Nucleus accumbens (tissue), 56 donors: ENCODE measurements at places on chromosomes 3 and 15.

GRCh38 chr3:142628801-142629200, 32.6 kb downstream of the PLS1 start:
- no peak for DNase-seq

DNA sequence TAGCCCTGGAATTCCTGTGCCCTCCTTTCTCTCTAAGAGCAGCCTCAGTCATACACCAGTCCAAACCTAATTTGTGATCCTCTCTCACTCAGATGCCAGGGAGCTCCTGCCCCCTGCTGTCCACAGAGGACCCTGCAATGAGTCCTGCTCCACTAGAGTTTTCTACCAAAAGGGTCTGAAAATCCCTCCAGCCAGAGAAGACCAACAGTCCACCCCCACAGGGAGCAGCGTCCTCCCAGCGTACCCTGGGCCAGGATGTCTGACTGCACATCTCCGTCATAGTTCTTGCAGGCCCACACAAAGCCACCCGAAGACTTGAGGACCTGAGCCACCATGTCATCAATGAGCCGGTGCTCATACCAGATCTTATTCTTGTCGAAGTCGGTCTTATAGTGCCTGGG, 15.4 kb downstream of the IDH2 start:
- DNase-seq = no peak

GRCh38 chr15:99399061-99399460, 147.8 kb downstream of the LRRC28 start:
- no peak for DNase-seq

DNA sequence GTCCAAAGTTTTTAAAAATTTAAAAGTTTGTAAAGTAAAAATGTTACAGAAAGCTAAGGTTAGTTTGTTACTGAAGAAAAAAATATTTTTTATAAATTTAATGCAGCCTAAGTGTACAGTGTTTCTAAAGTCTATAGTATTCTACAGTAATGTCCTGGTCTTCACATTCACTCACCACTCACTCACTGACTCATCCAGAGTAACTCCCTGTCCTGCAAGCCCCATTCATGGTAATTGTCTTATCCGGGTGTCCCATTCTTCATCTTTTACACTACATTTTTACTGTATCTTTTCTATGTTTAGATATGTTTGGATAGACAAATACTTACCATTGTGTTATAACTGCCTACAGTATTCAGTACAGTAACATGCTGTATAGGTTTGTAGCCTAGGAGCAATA, 36.7 kb upstream of the ATP10A start:
- DNase-seq = no peak

- peak; percentile 26 for DNase-seq
Observed at GRCh38 chr15:63381301-63382204, at the start of gene CA12. Gene CA12 (minus strand): TSS chr15:63381846. CDS start chr15:63381720, 126 bp downstream.

DNA sequence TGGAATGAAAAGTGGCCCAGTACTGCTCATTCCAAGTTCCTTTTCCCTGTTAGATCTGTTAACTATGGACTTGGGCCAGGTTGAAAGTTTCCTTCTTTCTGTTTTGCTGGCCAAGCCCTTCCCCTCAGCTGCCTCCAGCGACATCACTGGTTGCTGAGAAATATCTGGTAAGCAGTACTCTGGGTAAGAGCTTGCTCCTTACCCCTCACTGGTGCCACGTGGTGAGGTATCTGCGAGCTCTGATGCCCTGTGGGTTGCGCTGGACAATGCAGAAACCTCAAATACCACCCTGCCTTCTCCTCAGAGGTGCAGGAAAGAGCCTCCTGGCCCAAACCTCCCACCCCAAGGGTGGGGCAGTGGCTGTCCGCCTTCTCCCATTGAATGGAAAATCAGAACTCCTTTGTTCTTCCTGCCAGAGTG, 42.9 kb upstream of the APH1B start:
- peak; percentile 7 for DNase-seq

DNA sequence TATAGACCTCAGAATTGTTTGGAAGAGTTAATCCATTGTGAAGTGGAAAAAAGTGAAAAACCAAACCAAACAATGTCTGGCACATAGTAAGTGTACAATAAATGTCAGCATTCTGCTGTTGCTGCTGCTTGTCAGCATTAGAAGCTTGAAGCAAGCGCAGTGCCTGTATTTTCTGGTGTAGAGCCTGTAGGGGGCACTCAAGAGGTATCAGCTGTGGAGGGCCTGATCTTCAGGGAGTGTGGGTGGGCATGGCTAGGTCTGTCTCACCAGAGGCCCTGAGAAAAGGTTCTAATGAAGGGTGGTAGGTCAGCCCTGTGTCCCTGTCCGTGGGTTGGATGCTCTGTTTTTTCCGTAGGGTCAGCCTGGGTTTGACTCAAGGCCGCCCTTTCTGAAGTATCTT, 3.6 kb downstream of the ADAMTSL3 start:
- DNase-seq = no peak

GRCh38 chr3:23629181-23629894, 176.4 kb upstream of the UBE2E1 start:
- DNase-seq = no peak

- no peak for DNase-seq
Observed at GRCh38 chr3:53733446-53733845, 112.8 kb downstream of the CHDH start.

GRCh38 chr3:146883288-146883687, 278.1 kb upstream of the PLSCR5 start:
- no peak for DNase-seq

- no peak for DNase-seq
Observed at GRCh38 chr15:70775160-70775559, 11.8 kb upstream of the UACA start.

GRCh38 chr3:113128386-113129015, 82.9 kb upstream of the BOC start:
- no peak for DNase-seq

DNA sequence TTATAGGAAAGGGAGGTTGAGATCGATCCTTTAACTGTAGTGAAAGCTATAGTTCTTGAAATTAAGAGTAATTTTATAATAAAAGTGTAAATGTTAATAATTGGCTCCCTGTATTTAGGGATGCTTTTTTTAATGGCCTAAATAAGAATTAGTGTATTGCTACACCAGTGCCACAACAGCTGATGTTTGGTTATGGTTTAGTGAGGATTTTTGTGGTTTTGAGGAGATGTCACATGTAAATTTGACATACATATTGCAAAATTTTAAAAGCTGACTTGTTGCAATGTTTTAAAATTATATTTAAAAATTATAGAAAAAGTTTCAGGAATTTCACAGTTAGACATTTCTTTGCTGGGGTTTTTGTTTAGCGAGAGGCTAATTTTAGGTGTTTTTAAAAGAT, 3.9 kb downstream of the TSC22D2 start:
- DNase-seq = no peak

GRCh38 chr3:171465763-171466162, 5.6 kb upstream of the TNIK start:
- no peak for DNase-seq

- DNase-seq = no peak
Observed at GRCh38 chr15:101499863-101500713, 10.6 kb upstream of the PCSK6 start.

DNA sequence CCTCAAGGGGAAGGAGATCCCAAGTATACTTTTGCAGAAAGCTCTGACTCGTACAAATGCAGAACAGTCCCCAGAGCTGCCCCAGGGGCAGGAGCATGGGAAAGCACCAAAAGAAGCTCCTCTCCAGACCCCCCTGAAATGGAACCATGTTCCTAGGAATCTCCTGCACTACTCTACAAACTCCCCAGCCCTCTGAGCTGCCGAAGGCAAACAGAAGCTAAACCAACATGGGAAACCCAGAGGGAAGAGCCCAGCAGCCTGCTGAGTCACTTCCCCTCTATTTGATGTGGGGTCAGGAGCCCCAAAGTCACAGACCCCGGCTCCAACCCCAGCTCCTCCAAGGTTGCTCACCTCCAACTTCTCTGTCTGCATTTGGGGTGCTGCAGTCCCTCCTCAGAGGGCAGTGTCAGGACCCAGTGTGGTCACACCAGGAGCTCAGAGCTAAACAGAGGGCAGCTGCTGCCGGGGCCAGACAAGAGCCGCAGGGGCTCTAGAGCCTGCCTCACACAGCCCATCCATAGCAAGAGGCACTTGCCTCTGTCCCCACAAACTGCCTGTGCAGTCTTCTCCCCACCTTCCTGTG, 3.8 kb upstream of the PLXNA1 start:
- DNase-seq = no peak

DNA sequence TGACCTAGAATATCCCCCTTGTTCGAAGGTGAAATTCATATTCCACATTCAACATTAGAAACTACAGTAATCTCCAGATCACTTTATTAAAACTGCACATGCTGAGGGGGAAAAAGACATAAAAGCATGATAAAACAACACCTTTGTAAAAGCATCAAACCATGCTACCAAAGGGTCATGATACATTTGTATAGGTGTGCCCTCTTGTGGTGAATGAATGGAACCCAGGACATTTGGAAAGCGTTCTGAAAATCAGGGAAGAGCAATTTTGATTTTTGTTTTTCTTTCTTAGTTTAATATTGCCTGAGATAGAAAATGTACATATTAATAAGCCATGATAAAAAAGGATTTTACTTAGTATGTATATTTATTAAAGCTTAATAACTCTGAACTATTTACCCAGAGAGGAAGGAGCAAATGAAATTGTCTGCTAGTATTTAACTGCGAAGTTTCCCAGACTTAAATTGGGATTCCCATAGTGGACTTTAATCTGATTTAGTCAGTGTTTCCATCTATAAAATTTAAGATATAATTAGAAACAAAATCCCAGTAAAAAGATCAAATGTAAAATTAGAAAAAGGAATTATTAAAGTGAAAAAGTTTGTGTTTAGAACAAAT, 105.8 kb upstream of the ARL6 start:
- no peak for DNase-seq

DNA sequence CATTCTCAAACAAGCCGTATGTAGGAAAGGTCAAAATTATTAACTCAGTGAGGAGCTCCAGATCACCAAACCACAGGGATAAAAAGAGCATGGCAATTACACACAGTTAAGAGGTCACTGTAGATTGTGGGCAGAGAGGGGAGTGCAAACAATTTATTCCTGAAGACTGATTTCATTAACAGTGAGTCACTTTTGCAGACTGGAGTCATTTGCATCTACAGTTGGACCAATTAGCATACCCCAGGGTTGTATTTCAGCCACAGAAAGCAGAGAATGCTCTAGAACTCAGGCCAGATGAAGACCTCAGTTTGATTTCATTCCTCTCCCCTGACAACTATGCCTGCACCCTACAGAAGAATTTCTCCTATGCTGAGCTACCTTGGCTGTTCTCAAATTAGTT, 40.1 kb downstream of the SETMAR start:
- DNase-seq = no peak

DNA sequence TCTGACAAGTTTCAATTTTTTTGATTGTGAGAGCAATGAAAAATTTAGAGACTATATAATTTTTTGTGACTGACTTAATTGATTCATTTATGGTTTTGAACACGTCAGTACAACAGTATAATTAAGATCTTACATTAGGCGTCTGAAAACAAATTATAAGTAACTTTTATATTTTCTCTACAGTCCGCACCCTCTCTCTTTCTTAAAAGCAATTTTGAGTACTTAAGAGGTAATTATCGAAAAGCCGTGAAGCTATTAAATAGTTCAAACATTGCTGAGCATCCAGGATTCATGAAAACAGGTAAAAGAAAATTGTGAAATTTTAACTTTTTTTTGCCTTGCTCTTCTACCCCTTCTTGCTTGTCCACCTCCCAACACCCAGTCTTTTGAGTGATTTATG, 34.9 kb downstream of the CNOT10 start:
- no peak for DNase-seq

DNA sequence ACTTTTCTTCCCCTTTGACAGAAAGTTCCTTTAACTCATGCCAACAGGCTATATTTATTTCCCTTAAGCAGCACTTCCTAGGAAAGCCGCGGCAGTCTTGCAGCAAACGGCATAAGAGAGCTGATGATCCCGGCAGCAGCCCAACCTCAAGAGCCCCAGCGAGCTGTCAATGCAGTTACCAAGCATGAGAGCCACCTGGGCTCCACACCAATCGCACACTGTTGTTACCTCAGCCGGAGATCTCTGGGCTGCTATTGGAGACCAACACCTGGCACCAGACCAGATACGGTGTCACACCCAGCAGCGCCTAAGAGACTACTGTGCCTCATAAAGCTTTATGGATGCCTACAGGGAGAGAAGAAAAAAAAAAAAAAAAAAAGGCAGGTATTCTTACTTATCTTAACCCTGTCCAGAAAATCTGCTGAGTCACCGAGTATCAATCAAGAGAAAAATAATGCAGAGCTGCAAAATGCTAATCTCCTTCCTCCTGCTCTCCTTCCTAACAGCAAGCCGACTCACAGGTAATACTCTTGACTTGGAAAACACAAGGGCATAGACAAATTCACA, 11.7 kb downstream of the ABCC5 start:
- no peak for DNase-seq

DNA sequence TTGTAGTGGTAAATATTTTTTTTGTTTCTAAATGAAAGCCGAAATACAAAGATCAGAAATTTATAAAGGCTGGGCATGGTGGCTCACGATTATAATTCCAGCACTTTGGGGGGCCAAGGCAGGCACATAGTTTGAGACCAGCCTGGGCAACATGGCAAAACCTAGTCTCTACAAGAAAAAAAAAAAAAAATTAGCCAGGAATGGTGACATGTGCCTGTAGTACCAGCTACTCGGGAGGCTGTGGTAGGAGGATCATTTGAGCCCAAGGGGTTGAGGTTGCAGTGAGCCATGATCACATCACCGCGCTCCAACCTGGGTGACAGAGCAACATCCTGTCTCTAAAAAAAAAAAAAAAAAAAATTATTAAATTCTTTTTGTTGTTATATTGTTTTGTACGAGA, 6.9 kb downstream of the DENND4A start:
- DNase-seq = no peak

DNA sequence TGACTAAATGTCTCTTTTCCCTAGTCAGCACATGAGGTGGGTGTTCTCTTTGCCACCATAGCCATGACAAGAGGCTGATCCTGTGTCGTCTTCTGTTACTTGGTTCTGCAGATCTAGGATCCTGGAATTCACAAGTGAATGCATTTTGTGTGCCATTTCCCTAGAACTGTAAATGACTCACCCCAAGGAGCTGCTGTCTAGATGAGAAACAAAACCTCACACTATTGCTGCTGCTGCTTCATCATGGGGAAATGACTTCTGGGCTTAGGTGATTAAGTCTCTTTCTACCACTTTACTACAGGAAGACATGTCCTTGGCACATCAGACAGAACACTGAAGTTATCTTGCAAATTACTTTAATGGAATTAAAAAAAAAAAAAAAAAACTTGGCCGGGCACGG, 54.9 kb downstream of the SLCO3A1 start:
- DNase-seq = no peak

DNA sequence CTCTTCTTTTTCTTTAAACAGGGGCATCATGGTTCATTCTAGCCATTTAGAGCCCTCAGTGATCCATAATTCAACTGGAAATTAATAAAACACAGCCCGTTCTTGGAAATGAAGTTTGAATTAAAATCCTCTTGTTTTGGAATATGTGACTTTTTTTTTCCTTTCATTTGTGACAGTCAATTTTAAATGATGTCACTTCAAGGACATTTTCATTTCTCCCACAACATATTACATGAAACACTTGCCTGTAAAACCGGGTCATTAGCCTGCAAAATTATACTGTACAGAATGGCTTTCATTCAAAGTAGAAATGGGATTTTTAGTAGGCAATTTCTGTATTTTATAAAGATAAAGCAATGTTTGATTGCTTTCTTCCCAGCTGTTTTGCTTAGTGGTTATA, 789 bp upstream of the SEMA6D start:
- no peak for DNase-seq
